Suppressor macrophage (primary cell): ENCODE measurements at places on chromosomes 2 and 18.
A peak's percentile ranks its signal among the peaks of the same experiment; 100 is the strongest.

GRCh38 chr18:34704074-34704473 is 6.0 kb upstream of the DTNA start:
- no peak for DNase-seq

- DNase-seq, result no peak
Observed at GRCh38 chr2:21779786-21780185, 656.0 kb downstream of the TDRD15 start.

DNA sequence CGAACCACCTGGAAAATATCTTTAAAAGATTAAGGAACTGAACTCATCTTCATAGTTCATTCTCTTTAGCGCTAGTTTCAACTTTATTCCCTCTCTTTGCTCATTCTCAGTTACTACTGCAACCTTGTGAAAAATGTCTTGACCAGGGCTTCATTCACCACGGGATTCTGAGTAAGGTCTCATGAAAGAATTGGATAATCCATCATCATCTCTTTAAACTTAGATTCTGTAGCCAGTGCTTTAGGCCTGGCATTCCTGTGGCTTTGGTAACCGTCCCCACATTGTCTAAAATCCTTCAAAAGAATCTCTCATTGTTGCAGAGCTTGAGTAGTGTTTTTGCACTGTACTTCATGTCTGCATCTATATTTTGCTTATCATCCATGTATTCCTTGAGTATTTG is 229.5 kb downstream of the ETAA1 start:
- DNase-seq, result no peak

DNA sequence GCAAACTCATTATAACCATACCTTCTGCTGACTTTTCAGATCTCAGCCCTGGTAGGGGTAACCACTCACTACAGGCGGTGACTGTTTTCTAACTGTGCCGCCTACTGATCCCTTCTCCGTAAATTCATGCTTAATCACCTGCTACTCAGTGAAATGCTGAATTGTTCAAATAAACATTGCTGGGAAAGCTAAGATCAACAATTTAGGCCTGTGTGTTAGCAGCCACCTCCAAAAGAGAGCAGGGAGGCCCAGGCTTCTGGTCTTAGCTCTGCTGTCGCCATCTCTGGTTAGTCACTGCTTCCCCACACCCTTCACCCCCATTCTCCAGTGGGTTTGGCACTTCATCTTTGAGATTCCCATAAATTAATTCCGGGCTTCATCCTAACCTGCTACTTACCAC is 21.8 kb upstream of the NT5C1B start:
- DNase-seq, result no peak

DNA sequence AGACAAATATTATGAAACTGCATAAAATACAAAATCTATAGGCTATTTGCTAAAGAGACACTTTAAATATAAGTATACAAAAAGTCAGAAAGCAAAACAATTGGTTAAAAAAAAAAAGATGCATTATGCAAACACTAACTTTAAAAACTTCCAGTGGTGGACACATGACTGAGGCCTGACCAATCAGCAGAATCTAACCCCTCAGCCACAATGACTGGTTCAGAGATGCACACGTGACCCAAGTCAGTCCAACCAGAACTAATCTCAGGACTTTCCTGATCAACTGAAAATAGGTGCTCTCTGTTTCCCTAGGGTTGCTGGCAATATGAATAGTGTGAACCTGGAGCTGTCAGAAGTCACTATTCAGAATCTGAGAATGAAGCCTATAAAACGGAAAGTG is 22.7 kb downstream of the DNER start:
- DNase-seq, result no peak

DNA sequence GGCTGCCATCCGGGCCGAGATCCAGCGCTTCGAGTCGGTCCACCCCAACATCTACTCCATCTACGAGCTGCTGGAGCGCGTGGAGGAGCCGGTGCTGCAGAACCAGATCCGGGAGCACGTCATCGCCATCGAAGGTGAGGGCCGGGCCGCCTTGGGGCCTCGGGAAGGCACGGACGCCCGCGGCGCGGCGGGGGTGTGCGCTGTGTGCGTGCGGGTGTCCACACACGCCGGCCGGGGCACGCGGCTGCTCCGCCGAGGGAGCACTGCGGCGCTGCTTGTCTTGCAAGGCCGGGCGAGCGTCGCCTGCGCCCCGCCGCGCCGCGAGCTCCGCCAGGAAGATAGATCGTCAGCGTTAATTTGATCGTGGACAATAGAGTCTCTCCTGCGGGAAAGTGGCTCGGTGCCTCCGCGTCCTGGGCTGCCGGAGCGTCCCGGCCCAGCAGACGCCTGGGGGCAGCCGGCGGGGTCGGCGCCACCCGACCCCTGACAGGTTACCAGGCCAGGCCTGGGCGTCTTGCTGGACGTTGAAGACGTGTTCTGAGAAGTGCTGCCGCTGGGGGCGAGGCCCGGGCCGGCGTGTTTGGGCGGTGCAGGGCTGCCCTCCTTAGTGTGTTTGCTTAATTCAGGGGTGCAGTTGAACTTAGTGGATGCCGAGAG is 1.0 kb downstream of the AGAP1 start:
- DNase-seq, result peak; percentile 6

- no peak for DNase-seq
Observed at GRCh38 chr2:54957321-54957999, 92.8 kb downstream of the RTN4 start.

DNA sequence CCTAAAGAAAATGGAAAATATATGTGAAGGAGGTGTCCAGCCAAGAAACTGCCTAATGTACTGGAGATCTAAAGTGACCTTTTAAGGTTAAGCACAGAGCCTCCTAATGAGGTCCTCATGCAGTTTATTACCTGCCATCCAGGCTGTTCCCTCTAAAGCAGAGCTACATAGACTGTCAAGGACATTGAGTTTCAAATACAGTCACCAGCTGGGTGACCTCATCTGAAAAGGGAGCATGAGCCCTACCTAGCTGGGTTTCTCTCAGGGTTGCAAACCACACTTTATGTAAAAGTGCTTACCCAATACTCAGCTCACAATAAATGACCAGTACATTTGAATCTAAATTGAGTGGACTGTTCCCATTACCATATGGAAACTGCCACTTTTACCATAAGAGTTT is 65.4 kb upstream of the CTNNA2 start:
- no peak for DNase-seq

DNA sequence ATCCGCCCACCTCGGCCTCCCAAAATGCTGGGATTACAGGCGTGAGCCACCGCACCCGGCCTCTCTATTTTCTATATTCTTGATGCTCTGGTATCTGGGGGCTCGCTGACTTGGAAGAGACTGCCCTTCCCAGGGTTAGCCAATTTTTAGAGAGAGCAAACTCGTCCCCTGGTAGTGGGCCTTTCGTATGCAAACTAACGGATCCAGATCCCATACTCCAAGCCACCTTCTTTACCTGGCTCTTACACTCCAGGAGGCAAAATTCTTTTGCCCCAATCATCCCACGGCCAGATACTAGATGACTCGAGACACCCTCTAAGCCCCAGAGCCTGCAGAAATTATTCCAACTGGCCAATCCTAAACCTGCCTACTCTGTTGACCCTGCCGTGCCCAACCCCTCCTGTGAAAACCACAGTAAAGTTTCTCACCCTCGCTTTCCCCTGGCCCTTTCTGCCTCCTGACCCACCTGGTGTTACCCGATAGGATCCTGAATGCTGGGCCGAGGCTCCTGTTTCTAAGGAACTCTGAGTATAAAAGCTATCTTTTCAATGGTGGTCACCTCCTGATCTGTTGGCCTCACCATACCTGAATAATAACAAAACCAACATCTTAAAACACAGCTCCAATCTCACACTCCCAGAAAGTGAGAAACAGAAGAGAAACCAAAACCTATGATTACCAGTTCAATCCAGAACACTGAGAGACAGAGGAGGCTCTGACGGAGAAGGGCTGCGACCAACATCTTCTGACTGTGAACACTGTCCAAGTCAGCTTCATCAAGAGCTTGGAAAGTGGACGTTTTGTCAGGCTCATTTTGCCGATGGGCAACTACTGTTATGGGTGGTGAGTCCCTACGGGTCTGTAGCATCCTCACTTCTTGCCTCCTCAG is 57.6 kb upstream of the ZNF532 start:
- no peak for DNase-seq

DNA sequence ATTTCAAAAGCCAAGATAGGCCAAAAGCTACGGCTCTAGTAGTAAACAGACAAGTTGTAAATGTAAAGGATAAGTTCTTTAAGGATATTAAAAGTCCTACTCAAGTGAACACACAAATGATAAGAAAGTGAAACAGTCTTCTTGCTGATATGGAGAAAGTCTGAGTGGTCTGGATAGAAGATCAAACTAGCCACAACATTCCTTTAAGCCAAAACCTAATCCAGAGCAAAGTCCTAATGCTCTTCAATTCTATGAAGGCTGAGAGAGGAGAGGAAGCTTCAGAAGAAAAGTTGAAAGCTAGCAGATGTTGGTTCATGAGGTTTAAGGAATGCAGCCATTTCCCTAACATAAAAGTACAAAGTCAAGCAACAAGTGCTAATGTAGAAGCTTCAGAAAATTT is 111.7 kb upstream of the ZEB2 start:
- no peak for DNase-seq

- DNase-seq, result no peak
Observed at GRCh38 chr2:55408098-55408882, 11.4 kb downstream of the CCDC88A start.

DNA sequence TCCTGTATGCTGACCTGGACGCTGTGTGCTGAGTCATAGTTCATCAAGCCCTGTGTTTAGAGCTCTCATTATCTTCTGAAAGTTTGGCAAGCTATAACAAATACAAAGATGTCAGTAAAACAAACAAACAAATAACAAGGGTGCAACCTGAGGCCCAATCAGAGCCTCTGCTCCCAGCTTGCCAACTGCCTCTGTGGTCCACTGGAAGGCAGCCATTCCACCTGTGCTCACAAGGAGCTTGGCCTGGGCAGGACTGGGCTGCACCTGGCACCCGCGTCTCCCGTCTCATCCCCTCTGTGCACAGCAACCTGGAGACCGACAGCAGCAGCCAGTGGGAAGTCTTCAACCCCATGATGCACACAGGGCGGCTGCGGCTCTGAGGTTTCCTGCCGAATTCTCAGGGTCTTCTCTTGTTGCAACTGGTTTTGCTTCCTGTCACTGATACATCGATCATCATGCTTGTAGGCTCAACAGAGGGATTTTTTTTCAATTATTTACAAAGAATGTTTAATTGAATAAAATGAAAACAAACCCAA is 97.8 kb downstream of the TMEM18 start:
- DNase-seq, result no peak

DNA sequence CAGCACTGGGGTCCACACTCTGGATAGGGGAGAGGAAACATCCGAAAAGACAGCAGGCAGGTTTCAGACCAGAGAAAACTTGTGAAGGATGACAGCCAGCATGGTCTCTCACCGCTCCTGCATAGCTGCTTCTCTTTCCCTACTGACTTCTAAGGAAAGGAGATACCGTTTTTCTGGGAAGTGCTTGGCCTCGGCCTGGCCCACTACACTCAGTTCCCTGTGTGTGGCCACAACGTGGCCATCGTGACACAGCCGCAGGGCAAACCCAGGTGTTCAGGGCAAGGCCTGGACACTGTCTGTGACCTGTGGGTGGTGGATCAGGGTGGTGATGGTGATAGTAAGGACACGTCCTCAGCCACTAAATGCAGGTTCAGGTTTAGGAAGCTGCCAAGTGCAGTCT is 34.2 kb upstream of the ACAA2 start:
- no peak for DNase-seq

- DNase-seq, result peak; percentile 73
Observed at GRCh38 chr2:181742922-181743722, 62.8 kb upstream of the NEUROD1 start.

- no peak for DNase-seq
Observed at GRCh38 chr2:183244300-183244844, 120.1 kb downstream of the NUP35 start.

GRCh38 chr2:150091846-150092245 is 395.6 kb downstream of the RND3 start:
- DNase-seq, result no peak

GRCh38 chr2:190184460-190184859 is 121.9 kb upstream of the MSTN start:
- no peak for DNase-seq
